ENCODE measurements at places on chromosomes 5 and 9.

DNA sequence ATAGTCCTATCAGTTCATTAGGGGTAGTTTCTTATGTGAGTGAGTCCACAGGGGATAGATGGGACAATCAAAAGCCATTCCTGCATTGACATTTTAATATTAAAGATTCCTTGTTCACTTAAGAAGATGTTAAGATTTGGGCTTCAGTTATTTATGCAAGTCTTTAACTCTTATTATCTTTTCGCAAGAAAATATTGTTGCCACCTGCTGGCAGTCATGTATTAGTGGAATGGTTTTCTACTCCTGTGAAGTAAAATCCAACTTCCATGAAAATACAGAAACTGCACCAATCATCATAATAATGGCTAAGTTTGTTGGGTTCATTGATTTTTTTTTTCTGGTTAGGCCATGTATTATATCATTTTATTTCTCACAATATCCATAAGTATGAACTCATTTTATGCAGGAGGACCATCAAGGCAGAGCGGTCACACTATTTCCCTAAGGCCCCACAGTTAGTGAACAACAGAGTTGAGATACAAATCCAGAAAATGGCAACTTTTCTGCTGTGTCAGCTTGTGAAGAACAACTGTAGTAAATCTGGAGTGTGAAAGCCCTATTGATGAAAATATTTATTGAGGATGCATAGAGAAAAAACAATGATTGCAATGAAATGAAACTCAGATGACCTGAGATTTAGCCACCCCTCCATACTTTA, 88.5 kb upstream of the TXNDC8 start:
- peak; percentile 55 for DNase-seq

GRCh38 chr9:106929471-106930177, 66.7 kb downstream of the ZNF462 start:
- peak; percentile 69 for DNase-seq

- peak; percentile 46 for DNase-seq
These were observed 12.6 kb downstream of the PLGRKT start for GRCh38 chr9:5425006-5425628.

GRCh38 chr5:80125962-80126480, 90.9 kb downstream of the THBS4 start:
- peak; percentile 47 for DNase-seq

- DNase-seq: no peak
These were observed 72.0 kb upstream of the SAP30L start for GRCh38 chr5:154373729-154374179.

GRCh38 chr5:103463261-103463660, 99.3 kb downstream of the NUDT12 start:
- no peak for DNase-seq

GRCh38 chr5:66209350-66209749, 65.2 kb downstream of the SREK1 start:
- no peak for DNase-seq

DNA sequence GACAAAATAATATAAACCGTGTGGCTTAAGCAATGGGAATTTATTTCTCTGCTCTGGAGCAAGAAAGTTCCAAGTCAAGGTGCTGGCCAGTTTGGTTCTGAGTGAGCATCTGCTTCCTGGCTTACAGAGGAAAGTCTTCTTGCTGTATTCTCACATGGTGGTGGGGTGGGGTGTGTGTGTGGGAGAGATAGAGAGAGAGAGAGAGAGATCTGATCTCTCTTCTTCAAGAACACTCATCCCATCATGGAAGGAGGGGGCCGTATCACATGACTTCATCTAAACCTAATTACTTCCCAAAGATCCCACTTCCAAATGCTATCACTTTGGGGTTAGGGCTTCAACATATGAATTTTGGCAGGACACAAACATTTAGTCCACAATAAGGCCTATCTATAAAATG, 91.2 kb downstream of the PRR16 start:
- DNase-seq: no peak

DNA sequence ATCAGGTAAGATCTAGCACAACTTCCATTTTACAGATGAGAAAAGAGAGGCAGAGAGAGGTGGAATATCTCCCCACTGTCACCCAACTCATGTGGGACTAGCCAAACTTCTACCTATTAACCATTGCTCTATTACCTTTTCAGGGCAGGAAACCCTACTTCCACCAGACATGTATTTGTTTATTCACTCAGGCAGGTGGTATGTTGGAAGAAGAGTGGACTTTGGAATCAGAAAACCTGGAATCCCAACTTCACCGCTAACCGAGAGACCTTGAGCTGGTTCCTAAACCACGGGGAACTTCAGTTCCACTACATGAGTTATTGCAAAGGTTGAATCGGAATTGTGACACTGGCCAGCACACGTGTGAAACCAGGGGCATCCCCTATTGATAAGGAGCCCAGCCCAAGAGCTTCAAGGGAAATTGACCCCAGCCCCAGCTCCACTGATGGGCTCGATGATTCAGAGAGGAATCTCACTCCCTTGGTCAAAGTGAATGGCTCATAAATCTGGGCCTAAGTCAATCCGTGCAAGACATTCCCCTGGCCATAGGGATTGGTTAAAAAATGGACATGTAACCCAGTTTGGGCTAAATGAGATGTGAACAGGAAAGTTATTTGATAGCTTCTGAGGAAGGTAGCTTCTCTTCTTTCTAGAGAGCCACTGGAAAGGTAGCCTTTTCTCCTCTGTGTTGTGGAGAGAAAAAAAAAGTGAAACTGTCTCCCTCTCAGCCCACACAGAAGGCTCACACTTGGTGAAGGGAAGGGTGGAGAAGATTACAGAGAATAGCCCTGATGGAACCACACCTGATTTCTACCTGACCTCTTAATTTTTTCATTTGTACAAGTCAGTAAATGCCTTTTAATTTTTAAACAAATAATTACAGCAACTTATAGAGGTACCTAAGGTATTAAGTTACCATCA, 5.5 kb upstream of the GLIS3 start:
- no peak for DNase-seq

DNA sequence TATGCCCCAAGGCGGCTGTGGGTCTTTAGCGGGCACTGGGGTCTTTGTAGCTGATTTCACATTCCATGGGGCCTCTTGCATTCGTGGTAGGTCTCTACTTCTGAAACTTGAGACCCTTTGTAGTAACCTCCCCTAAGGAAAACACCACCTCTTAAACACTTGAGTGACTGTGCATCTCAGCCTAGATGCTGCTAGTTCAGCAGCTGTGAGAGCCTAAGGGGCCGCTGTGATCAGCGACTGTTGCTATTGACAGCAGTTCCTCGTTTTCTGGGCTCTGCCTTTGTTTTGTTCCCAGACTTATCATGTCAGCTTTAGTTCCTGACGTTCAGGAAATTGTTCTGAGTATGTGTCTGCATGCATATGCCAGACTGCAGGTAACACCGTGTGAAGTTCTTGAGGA, 171.2 kb downstream of the HSPA4 start:
- DNase-seq: no peak

DNA sequence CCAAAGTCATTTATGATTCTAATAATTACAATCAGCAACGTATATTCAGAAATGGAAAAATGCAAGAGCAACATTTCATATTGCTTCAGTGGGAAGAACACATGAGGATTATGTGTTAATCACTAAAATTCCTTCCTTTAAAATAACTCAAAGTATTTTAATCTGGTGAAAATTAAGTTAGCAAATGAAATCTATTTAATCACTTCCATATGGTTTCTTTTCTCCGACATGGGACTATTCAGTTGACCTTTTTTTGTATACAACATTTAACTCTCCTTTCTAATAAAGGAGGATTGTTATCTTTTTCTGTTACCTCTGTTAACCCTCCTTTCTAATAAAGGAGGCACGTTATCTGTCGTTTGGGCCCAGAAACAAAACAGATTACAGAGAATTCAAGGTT, 59.9 kb downstream of the HOMER1 start:
- DNase-seq: no peak

DNA sequence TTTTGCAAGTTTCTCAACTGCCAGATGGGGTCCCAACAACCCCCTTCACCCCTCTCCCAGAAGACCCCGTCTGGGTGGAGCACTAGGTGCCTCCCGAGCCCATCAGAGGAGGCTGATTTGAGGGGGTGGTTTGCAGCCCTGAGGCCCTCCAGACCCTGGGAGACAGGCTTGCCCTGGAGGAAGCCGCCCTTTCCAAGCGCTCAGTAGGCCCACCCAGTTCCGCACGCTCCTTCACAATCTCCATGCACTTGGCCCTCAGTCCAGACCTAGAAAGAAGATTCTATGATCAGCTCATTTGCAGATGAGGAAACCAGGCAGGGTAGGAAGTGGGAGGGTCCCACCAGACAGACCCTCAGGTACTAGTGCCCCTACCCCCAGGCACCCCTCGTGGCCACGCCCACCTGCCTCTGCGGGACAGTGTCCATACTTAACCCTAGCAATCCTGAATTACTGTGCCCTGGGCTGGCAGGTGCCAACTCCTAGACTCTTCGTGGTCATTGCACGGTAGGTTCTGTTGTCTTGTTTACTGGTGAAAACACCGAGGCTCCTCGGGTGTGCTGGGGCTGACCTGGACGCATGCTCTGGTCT, 22.3 kb downstream of the OR2V1 start:
- no peak for DNase-seq

GRCh38 chr5:160250226-160250625, 20.9 kb downstream of the FABP6 start:
- no peak for DNase-seq

DNA sequence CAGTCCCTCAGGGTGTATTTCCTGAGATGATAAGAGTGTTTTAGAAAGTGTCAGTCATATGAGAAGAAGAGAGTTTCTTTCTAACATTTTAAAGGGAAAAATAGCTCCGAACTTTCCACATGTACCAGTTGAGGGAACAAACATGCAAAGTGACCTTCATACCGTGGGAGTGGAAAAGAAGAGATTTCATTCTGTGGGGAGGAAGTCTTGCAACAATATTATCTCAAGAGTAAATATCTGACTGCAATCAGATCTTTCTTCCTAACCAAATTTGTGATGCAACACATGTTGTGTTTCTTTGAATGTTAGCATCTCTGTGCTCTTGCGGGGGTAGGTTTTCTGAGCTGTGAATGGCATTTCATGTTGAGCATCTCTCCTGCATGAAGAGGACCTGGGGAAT, 30.6 kb downstream of the ANKRD55 start:
- DNase-seq: peak; percentile 67

DNA sequence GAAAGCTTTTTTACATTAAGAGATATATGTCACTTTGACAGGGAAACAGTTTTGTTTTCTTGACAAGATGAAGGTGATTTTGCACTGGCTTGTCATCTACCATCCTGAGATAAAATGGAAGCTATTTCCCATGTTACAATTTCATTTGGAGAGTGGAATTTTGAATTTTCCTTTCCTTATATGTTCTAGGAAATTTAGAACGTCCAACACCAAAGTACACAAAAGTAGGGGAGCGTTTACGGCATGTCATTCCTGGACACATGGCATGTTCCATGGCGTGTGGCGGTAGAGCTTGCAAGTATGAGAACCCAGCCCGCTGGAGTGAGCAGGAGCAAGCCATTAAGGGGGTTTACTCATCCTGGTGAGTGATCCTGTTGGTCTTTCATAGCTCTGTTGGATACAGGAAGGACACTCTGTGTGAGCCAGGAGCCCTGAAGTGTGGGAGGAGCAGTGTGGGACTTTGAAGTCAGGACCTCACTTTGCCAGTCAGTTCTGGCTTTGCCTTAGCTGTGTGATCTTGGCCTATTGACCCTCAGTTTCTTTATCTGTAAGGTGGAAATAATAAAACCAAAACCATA, 887 bp downstream of the PTPDC1 start:
- DNase-seq: peak; percentile 63

DNA sequence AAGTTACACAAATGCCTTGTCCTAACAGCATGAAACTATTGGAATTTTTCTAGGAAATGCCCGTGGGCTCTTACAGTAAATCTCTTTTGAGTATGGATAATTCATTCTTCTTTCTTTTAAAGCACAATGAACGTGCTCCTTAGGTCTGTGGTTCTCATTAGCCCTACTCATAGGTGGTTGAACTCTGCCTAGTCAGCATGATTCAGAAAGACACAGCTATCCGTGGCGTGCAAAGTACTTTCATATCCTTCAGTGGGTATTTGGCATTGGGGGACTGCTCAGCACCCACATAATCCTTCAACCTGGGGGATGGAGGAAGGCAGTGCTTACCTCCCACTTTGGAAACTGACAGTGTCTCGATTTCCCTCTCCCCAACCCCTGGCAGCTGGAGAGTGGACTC, 462.0 kb upstream of the CLINT1 start:
- DNase-seq: no peak

DNA sequence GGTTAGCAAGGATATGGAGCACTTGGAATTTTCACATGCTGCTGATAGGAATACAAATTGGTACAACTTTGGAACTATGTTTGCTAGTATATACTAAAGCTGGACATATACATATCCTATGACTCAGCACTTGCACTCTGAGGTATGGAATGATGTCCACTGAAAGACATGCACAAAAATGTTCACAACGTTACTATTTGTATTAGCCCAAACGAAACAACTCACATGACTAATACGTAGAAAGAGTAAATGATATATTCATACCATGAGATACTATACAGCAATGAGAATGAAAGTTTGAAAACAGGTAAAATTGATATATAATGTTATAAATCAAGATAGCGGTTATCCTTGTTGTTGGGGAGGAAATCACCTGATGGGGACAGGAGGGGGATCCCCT, 45.5 kb upstream of the CDC42SE2 start:
- no peak for DNase-seq

- no peak for DNase-seq
These were observed 204.5 kb downstream of the BRINP1 start for GRCh38 chr9:119164716-119165115.

- no peak for DNase-seq
These were observed 84.1 kb downstream of the PHF2 start for GRCh38 chr9:93660352-93661046.

DNA sequence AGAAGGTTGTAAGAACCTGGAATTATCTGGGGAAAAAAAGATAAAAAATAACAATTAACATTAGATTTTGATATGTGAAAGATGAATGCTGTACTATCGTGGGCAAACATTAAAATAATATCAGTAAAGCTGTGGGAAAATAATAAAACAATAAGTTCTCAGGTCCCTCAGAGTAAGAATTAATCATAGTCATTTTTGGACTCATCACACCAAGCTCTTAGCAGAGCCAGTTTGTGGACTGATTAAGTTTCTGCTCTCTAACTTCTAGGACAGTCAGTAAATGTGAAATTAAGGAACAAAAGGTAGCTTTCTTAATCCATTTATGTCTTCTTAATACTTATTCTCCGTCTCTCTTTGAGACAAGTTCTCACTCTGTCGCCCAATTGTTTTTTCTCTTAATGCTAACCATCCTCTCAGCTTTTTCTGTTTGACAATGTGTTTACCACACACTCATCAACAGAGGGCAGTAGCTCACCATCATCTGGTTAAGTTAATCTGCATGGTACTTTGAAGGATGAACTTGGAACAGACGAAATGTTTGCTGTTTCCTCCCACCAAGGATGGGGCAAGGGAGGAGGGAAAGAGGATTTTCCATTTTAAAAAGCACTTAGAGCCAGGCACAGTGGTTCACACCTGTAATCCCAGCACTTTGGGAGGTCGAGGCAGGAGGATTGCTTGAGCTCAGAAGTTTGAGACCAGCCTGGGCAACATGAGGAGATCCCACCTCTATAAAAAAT, 5.3 kb upstream of the ACO1 start:
- peak; percentile 89 for DNase-seq

DNA sequence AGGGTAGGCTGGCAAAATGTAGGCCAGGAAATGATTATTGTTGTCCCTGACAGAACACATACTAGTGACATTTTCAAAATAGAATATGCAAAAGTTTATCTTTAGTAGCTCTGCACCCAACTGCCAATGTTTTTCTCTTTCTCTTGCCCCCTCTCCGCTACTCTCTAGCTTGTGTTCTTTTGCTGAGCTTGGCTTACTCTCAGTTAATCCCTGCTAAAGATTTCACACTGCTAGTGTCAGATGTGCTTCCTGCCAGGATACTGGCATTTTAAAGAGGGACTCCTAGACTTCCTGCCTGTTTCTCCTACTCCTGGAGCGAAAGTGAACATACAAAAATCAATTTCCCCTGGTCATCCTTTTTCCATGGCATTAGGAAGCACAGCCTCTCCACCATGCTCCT, 260.5 kb downstream of the ARRDC3 start:
- DNase-seq: no peak
